Upper lobe of right lung (tissue), 1 donor: ENCODE measurements at places on chromosomes 7 and 10. TPM values are rescaled to one million over a fixed set of nuclear protein-coding genes. Genes with fewer than 3 reads are reported as not detected.

MSS51 gene
- 3.0 TPM for total RNA-seq

DNA sequence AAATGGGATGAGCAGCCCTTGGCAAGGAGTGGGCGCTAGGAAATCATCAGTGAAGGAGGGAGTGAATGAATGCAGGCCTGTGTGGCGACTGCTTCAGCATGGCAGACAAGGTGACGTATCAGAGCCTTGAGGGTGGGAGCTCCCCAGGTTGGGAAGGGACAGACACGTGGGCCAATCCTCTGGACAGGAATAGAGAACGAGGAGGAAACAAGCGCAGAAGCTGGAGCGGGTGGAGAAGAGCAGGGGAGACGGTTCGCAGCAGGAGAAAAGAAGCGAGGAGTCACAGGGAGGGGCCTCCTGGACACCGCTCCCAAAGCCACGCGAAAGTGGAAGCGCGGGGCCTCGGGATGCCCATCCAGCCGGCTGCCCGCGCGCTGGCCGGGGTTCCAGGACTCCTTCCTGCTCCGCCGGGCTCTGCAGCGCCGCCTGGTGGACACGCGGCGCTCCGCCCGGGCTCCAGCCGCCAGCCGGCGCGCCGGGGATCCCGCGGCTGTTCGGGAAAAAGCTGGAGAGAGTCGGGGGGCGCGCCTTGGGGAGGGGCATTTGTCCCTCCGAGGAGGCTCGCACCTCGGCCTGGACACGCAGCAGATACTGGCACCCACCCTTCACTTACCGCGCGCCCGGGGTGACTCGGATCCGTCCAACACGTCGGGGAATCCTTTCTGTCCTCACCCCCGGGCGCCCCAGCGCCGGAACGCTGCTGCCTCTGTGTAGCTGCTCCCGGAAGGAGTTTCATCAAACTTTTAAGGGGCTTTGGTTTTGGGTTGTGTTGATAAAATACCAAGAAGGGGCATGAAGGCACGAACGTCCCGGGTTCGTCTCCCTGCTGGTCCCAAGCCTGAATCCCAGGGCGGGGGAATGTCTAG lies 6.3 kb downstream of the ZNF503 start:
- peak overlapping the region; percentile 81 for H3K4me3 ChIP-seq
- H3K27ac ChIP-seq = peak overlapping the region; percentile 96
- DNase-seq = peak; percentile 88
- peaks cover 11% of the 10 kb centered on the region for H3K4me1 ChIP-seq
- H3K36me3 ChIP-seq = peaks cover 8% of the 10 kb centered on the region
- H3K27me3 ChIP-seq = peaks cover 11% of the 10 kb centered on the region

GRCh38 chr7:110827287-110827855 lies 263.6 kb upstream of the LRRN3 start:
- H3K4me3 ChIP-seq = no peak overlapping the region
- no peaks in the 10 kb centered on the region for H3K4me1 ChIP-seq
- H3K27ac ChIP-seq = no peak overlapping the region
- DNase-seq = no peak
- H3K27me3 ChIP-seq = no peaks in the 10 kb centered on the region
- H3K36me3 ChIP-seq = no peaks in the 10 kb centered on the region

GRID2IP gene
- total RNA-seq = 0.46 TPM

DNA sequence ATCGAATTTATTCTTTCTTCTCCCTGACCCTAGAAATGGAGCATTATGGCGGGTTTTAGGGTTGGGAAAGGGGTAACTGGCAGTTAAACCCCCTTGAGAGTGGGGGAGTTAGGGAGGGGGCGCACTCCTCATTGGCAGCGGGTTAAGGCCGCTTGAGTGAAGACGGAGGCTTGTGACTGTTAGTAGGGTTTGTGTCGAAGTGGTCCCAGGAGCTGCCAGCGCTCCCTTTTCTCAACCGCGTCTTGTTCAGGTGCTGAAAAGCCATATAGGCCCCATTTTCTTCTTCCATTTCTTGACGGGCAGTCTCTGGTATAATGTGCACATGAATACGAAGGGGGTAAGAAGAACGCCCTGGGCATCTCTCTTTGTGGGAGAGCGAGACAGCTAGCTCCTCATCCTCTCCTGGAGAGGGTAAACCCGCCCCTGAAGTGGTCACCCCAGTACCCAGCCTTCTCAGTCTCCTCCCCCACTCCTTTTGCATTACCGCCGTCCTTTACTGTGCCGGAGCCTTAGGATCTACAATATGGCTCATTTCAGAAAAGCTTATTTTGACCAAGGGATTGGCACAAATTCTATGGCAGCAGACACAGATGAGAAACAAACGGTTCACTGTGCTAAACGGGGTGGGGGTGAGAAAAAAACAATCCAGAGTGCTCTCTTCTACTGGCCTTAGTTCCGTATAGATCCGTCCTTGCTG lies 836 bp downstream of the KMT2E start:
- peaks cover 22% of the 10 kb centered on the region for H3K4me1 ChIP-seq
- H3K36me3 ChIP-seq = no peaks in the 10 kb centered on the region
- H3K4me3 ChIP-seq = peak overlapping the region; percentile 89
- DNase-seq = peak; percentile 67
- H3K27ac ChIP-seq = peak overlapping the region; percentile 100

- H3K36me3 ChIP-seq = no peaks in the 10 kb centered on the region
- H3K4me1 ChIP-seq = peaks cover 5% of the 10 kb centered on the region
- no peak overlapping the region for H3K4me3 ChIP-seq
- no peak for DNase-seq
- no peaks in the 10 kb centered on the region for H3K27me3 ChIP-seq
Observed at GRCh38 chr10:4511509-4511908, 314.5 kb upstream of the AKR1E2 start.

DNA sequence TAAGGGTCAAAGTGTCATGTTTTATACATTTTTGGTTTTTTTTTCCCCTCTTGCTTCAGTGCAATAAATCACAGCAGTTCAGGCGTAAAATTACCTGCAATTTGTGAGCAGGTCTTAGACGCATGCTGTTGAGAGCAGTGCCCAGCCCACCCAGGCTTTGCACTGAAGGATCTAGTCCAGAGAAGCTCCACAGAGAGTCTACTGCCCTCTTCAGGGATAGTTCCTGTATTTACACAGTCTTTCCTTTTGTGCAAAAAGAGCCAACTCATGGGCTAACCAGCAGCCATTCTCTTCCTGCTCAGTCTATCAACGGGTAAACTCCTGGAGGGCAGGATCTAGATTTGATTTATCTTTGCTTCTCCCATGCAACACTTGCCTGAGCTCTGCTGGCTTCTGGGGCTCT lies 82.2 kb upstream of the NAMPT start:
- DNase-seq = no peak
- no peaks in the 10 kb centered on the region for H3K36me3 ChIP-seq
- no peak overlapping the region for H3K27ac ChIP-seq
- no peaks in the 10 kb centered on the region for H3K4me1 ChIP-seq

- H3K27ac ChIP-seq = no peak overlapping the region
- peaks cover 14% of the 10 kb centered on the region for H3K4me1 ChIP-seq
- H3K4me3 ChIP-seq = no peak overlapping the region
- H3K27me3 ChIP-seq = no peaks in the 10 kb centered on the region
- DNase-seq = no peak
- H3K36me3 ChIP-seq = no peaks in the 10 kb centered on the region
Observed at GRCh38 chr7:116443646-116444045, 55.9 kb upstream of the CAV2 start.

GNAI1 gene
- 36.0 TPM for total RNA-seq

DNA sequence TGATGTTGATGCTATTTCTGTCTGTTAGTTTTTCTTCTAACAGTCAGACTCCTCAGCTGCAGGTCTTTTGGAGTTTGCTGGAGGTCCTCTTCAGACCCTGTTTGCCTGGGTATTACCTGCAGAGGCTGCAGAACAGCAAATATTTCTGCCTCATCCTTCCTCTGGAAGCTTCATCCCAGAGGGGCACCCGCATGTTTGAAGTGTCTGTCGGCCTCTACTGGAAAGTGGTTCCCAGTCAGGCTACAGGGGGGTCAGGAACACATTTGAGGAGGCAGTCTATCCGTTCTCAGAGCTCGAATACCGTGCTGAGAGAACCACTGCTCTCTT lies 13.3 kb upstream of the CYP3A5 start:
- DNase-seq = no peak
- no peak overlapping the region for H3K4me3 ChIP-seq
- H3K27me3 ChIP-seq = no peaks in the 10 kb centered on the region
- no peaks in the 10 kb centered on the region for H3K4me1 ChIP-seq
- H3K36me3 ChIP-seq = no peaks in the 10 kb centered on the region

GCC1 gene
- 18.1 TPM for total RNA-seq

GLI3 gene
- 17.5 TPM for total RNA-seq

SUGCT gene
- total RNA-seq = 4.1 TPM

NCF1 gene
- total RNA-seq = 32.8 TPM

DNA sequence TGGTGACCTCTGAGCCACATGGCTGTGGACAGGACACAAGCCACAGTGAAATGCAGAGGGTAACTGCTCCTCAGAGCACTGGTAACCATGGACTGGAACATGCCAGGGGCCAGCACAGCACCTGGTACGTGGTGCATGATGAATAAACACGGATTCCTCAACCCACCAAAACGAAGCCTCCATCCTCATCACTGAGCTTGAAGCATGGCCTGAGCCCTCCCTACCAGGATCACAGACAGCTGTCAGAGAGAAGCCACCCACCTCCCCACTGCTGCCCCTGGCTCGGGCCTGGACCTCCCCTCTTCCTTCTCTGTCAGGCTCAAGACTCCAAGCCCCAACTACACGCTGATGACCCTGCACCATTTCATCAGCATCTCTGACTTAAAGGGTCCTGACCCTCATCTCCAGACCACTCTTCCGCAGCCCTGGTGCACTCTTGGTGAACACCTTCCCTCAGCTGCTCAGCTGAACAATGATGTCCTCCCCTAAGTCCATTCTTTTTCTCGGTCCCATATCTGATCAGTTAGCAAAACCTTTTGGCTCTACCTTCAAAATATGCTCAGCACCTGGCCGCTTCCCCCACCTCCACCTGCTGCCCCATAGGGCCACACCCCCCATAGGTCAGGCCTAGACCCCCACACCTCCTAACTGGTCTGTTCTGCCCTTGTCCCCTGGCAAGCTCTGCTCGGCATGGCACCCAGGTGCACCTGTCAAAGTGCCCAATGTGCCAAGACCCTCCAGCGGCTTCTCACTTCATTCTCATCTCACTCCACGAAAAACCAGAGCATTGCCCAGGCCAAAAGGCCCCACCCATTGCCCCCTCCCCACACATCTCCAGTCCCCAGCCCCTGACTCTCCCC lies 141.1 kb downstream of the MAPK8 start:
- no peaks in the 10 kb centered on the region for H3K27me3 ChIP-seq
- no peak overlapping the region for H3K4me3 ChIP-seq
- peak; percentile 47 for DNase-seq
- no peaks in the 10 kb centered on the region for H3K36me3 ChIP-seq
